ENCODE measurements at places on chromosomes 11 and 22.
A peak's percentile ranks its signal among the peaks of the same experiment; 100 is the strongest.

DNA sequence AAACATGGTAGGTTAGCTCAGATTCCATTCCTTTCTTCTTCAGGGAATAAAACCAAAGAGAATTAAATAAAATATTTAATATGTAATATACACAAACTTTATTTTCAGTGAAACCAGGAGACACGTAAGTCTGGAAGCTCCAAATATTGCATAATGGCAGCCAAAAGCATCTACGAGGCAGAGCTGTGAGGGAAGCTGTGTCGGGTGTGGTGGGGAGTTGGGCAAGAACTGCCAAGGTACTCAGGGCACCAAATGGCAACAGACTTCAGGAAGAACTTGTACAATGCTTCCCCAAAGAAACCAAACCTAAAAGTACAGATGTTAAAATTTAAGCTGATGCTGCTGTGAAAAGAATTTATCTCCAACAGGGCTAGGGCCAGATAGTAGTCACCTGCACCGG, 47.5 kb upstream of the C11orf87 start:
- no peak for DNase-seq

DNA sequence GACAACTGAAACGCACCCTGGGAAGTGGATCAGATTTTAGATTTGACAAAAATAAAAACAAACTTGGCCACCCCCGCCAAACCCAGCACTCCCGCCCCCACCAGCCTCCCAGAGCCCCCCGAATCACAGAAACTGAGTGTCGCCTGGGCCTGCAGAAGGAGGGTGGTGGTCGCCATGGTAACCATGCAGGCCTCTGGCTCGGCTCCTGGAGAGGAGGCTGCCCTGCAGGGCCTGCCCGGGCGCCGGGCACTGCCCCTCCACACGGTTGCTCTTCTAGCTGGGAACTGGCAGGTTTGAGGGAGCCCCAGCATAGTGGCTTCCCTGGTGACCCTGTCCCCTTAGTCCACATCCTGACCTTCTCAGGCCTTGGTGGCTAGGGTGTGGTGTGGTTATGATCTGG, 19.3 kb downstream of the CACNA1I start:
- DNase-seq, result no peak

- no peak for DNase-seq
Measured at GRCh38 chr11:12691473-12691872, 17.3 kb downstream of the TEAD1 start.

GRCh38 chr11:93256623-93257022, 58.8 kb upstream of the SLC36A4 start:
- no peak for DNase-seq

- no peak for DNase-seq
Measured at GRCh38 chr11:111745719-111746504, 20.3 kb downstream of the PPP2R1B start.

DNA sequence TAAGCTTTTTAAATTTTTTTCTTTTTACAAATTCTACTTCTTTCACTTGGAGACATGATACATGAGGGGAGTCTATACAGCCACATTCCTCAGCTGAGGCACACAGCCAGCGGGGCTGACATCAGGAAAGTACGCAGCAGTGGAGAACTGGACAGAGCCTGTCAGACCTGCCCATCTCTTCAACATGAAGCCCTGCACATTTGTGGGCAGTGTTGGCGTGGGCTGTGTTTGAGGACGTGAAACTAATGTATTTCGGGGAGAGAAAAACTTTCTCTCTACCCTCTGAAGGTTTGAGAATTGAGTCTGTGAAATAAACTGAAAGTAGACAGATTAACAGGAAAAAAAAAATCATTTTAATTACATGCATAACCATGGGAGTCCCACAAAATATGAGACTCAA, 84.8 kb upstream of the HTATIP2 start:
- no peak for DNase-seq

- no peak for DNase-seq
Measured at GRCh38 chr11:92266806-92267205, 42.2 kb downstream of the FAT3 start.

DNA sequence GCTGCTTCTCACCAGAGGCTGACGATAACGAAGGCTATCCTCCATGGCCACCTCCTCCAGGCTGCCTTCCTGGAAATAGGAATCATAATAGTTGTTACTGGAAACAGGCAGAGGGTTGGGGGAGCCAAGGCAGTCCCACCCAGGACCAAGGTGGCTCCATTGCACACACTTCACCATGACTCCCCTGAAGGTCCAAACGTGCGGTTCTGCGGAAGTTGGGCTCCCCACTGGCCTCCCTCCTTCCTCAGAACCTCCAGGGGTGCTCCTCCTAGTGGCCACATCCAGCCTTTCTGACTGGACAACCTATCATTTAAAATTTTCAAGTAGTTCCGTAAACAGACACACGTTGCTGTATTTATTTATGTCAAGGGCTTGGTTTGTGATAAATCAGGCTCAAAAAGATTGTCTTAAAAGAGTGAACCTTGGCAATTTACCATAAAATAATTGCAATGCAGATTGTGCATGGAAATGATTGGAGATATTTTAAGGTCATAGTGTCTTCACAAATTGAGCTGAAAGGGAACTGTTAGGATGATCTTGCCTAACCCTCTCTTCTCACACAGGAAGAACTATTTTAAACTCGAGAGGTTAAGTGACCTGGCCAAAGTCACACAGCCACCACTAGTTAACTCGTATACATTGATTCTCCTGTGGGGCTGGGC, 1.4 kb upstream of the TCN2 start:
- no peak for DNase-seq

DNA sequence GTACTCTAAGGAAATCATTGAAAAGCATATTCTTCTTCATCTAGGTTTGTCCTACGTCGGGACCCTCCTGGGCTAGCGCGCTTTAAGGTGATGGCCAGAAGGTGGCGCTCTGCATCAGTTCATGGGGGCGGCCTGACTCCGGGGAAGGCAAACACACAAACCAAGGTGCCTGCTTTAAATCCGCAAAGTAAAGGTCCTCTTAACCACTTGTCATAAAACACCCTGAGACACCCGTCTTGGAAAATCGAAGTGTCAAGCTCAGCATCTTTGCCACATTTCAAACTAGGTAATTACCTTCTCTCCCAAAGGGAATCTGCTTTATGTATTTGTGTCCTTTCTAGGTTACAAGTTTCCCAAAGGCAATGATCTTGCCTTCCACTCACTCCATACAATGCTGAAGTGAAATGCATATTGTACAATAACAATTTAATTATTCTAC, 33.9 kb downstream of the LMO2 start:
- peak; percentile 34 for DNase-seq

- DNase-seq, result no peak
Measured at GRCh38 chr22:23179381-23180299, 669 bp upstream of the BCR start.

GRCh38 chr11:61887839-61888494, 3.4 kb downstream of the FADS3 start:
- no peak for DNase-seq

DNA sequence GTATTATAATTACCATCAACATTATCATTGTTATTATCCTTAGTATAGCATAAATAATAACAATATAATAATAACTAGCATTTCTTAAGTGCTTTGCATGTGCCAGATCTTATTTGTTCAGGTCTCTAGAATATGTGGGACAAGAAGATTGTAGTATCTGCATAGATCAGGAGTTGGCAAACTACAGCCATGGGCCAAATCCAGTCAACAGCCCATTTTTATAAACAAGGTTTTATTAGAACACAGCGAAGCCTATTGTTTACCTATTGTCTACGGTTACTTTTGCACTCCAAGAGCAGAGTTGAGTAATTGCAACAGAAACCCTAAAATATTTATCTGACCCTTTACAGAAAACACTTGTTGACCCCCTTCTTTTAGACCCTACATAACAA, 81.4 kb downstream of the SLC1A2 start:
- no peak for DNase-seq

DNA sequence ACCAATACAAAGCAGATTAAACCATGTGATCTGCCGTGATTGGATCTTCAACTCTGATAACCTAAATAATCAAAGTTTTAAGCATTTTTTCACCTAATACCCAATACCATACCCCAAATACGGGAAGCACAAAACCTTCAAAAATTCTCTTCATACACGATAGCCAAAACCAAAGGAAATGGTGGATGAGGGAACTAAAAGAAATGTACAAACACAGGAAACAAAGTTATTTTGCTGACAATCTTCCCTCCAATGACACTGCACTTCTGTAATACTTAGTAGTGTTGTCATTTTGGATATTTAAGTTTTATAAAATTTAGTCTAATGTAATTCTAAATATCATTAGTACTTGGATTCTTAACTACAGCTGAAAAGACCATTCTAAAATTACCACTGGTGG, 27.0 kb downstream of the CSTF3 start:
- no peak for DNase-seq

DNA sequence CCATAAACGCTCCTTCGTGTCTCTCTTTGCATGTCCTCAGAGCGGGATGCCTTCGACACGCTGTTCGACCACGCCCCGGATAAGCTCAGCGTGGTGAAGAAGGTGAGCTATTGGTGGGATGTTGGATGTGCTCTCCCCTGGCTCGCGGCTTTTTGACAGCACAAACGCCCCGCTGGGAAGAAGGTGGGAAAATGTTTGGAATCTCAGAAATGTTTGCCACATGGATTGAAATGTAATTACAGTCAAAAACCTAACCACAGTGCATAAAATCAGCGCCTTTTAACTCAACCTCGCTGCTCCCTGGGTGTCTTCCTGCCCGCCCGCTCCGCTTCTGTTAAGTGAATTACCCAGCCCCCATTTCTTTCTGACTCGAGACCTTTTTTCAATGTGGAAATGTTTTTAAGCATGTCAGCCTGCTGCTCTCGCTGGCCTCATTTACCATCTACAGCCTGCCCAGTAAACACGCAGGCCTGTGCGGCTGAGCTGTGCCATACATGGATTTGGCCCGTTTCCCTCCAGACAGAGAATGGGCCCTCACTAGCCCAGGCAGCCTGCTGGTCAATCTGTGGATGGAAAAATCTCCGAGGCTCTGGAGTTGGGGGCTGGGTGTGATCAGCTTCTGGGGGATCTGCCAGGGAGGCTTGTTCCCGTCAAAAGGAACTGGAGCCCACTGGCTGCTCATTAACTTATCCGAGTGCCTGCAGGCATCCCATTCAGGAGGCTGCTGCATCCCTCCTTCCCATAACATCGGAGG, 32.7 kb upstream of the PARVG start:
- no peak for DNase-seq

DNA sequence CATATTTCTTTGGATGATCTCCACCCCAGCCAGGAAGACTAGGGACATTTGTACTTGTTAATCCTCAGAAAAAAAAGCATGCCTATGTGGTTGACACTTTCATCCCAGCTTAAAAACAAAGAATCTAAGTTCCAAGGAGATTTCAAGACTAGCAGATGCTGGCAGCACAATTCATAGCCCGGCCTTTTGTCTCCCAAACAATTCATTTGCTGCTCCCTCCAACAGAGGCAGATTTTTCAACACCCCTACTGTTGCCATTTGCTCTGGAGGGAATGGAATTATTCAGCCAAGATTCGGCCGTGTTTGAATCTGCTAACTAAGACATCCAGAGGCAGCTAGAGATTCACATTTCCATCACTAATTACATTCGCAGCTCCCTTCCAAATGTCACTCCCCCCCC, 15.3 kb downstream of the P2RX3 start:
- no peak for DNase-seq

DNA sequence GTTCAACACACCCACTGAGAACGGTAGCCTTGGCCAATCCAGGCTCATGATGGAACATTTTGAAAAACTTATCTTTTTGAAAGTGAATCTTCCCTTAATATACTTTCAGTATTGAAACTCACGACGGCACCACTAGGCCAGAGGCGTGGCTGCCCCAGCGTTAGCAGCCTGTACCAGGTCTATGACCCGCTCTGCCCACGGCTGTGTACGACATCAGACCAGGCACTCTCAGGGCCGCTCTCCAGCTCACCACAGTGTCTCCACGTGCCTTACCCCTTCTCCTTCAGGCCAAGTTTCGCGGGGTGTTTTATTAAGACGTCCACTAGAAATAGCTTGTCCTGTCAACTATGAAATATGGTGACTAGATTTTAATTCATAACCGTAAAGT, 31.2 kb downstream of the ALG12 start:
- no peak for DNase-seq

GRCh38 chr11:83801799-83802198, 515.6 kb upstream of the CCDC90B start:
- DNase-seq, result no peak

DNA sequence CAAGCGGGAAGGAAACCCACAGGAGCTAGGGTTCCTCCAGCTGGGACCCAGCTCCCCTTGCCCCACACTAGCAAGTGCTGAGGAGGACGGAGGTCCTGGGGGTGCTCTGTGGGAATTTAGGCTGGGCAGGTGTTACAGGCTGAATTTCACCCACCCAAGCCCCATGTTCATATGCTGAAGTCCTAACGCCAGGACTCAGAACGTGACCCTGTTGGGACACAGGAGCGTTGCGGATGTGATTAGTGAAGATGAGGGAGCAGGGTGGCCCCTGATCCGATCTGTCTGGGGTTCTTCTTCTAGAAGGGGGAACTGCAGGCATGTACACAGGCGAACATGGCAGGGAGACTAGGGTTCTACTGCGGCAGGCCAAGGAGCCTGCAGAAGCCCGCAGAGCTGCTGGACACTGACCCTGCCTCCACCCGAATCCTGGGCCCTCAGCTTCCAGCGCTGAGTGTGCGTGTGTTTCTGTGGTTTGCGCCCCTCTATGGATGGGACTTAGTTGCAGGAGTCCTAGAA, 103.4 kb upstream of the FGF3 start:
- DNase-seq, result no peak

GRCh38 chr22:44454113-44454769, 43.8 kb downstream of the RTL6 start:
- DNase-seq, result no peak

DNA sequence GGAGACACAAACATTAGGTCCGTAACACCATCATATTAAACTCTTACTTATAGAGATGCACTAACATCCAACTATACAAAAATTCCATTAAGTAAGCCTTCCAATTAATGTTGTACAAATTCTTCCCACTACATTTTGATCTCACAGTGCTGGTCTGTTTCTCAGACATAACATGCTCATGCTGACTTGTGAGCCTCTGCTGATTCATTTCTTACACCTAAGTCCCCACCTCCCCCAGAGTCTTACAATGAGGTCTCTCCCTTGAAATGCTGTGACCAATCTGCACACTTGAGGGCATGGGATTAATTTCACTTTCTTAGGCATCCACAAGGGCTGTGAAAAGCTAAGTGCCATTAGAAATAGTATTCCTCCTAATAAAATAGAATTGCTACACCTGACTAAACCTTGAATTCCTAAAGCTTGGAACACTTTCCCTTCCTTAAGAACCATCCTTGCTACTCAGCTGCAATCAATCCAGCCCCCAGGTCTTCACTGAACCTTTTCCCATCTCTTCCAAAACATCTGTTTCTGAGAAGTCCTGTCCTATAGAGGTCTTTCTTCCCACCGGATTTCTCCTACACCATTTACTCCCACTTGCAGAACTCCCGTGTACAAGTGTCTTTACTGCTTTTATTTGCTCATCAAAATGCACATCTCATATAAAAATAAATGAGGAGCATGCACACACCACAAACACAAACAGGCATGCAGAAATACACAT, 2.0 kb downstream of the HBG1 start:
- DNase-seq, result no peak

DNA sequence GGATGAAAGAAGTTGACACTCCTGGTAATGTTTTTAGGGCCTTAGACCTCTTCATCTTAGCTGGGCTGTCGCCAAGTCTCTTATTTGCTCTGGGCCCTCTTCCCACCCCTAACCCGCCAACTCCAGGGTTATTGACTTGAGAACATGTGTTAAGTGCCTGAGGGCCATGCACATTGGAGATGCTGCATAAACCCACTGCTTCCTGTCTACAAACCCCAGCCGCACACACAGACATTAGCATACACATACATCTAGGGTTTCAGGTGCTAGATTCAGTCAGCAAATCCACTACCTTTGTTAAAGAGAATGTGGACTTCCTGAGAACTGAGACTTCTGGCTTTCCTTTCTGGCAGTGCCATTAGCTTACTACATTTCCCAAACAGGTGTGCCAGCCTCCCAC, 817 bp downstream of the PANX3 start:
- no peak for DNase-seq
